ENCODE measurements at places on chromosomes 12 and 14.

- no peak for DNase-seq
These were observed 20.6 kb downstream of the LRTM2 start for GRCh38 chr12:1840981-1841425.

DNA sequence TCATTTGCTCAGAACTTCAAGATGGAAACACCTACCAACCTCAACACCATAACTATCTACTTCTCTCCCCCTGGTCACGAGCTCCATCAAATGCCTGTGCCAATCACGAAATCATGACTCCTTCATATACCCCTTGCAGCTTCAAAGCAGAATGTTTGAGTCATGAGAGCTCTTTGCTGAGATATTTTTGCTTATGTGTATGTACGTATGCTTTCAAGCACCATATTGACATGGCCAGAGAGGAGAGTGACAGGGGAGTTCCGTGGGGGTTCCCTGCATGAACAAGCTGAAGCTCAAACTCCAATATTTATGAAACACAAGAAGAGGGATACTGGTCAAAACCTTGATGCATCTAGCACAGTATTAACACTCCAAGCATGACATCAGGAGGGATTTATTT lies 374.4 kb downstream of the DPF3 start:
- DNase-seq, result no peak

- peak; percentile 21 for DNase-seq
These were observed 604 bp downstream of the ZNF384 start for GRCh38 chr12:6688543-6688998.

DNA sequence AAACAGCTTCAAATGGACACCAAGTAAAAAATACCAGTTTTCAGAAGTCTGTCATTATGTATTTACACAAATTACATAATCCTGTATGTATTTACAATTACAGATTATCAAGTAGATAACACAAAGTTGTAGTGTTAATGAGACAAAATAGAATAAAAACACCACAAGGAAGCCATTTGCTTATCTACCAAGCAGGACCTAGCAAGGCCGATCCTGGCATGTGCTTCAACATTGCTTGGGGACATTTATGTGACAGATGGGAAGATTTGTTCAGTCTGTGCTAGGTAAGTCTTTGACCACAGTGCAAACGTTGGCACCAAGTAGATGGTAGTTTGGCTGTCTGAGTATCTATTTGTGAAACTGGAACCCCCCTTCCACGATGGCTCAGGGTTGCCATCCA lies 35.8 kb downstream of the BCAT1 start:
- DNase-seq, result no peak

DNA sequence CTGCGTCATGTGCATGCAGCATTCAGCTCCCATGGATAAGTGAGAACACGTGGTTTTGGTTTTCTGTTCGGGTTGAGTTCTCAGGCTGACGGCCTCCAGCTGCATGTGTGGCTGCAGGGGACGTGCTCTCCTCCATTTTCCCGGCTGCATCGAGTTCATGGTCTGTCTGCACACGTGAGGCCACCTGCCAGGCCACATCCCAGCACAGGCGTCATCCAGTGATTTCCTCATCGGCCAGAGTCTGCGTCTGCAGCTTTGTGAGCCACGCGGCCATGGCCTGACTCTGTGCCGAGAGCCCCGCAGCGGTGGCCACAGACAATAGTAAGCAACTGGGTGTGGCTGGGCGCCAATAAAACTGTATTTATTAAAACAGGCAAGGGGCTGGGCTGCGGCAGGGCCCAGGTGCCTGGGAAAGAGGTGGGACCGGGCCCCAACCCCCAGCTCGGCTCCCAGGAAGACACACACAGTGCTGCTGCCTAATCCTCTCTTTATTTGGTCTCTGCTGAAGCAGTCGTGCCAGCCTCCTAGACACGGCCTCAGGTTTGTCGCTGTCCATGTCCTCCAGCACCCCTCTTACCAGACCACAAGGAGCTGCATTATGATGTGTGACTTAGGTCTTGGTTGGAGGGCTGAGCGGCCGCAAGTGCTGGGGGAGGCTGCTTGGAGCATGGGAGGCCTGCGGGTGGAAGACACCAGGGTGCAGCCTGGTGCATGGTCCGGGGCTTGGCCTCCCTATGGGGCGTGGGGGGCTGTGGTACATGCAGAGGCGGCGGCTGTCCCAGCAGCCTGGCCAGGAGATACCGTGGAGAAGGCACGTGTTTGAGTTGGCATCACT lies 52.0 kb downstream of the NOC4L start:
- no peak for DNase-seq

DNA sequence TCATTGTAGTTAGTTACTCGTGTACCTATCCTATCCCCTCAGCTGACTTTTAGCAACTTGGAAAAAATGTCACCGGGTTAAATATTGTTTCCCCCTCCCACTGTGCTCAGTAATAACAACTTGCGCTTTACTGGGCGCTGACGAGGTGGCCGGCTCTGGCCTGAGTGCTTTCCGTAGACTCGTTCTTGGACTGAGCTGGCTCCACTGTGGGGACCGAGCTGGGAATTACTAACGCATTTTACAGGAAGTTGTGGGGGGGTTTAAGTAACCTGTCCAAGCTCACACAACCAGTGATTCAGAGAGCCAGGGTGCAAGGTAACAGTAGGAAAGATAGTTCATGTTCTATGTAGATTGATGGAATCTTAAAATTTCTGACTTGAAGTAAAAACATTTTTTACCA lies 82.5 kb upstream of the KICS2 start:
- no peak for DNase-seq

- DNase-seq, result no peak
These were observed 80.8 kb downstream of the PRIMA1 start for GRCh38 chr14:93707475-93707874.

DNA sequence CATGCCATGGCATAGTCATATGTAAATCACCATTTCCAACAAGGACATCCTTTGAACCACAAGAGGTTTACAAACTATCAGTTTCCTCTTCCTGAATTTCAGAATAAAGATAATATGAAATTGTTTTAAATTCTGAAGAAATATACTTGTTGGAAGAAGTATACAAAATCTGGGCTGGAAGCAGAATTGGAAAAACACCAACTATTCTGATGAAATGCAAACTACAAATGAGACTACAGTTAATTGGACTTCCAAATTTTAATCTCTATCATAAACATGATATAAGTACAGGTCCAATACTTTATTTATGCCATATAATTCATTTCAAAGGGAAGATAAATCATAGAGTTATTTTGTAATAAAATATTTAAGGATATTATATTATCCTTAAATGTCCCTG lies 80.1 kb downstream of the NOVA1 start:
- DNase-seq, result no peak

DNA sequence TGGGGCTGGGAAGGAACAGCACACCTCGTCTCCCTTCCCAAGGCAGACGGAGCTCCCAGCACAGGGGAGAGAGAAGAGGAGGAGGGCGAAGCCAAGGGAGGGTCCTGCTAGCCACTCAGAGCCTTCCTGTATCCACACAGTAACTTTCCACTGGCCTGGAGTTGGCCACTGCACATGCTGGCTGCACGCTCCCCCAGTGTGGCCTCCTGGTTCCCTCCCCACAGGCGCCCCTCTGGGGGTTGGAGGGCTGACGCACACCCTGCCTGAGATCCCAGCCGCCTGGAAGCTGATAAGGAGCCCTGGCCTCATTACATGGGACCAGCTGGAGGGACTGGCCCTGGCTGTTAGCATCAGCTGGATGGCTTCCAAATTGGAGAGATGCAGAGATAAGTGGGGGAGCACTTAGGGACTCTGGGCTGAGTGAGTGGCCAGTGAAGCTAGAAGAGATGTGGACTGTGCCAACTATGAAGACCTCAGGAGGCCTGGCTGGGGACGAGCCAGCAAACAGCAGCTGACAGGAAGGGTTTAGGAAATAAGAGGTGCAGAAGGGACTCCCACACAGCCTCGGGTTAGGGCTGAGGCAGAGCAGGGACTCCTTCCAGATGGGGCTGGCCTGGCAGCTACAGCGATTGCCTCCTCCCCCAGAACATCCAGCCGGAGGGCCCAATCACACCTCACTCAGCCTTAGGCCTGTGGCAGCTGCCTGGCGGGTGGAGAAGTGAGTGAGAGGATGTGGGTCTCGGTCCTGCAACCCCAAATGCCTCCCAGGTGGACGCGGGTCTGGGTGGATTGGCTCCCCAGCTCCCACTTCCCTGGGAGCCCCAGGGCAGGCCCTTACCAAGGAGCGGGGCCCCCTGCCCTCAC lies 26.3 kb upstream of the BCDIN3D start:
- no peak for DNase-seq

DNA sequence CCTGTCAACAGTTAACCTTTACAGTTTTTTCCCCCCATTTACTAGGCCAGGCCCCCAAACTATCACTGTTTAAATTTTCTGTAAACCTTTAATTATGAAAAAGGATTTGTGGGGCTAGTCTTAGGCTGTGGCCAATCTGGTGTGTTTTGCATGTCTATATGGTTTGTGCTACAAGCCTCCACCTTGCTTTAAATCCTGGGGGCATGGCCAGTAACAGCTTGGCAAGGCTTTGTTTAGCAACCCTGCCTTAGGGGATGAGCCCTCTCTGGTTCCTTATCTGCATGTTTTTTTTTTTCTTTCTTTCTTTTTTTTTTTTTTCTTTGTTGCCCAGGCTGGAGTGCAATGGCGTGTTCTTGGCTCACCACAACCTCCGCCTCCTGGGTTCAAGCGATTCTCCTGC lies 102.7 kb downstream of the KCNMB4 start:
- no peak for DNase-seq

DNA sequence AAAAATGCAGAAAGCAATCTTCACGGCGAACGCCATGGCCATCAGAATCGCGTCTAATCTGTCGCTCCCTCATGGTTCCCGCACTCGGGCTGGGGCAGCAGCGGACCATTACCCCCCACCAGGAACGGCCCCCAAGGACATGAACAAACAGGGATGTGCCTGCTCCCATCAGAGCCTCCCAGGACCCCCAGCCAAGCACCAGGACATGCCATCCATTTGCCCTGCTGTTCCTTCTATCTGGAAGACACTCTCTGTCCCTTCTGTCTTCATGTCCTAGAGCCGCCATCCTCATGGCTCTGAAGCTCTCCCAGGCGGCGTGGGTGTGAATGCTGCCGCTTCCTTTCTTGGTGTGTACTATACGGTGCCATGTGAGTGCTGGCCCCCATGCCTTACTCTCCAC lies 371.8 kb downstream of the BCL11B start:
- DNase-seq, result no peak

DNA sequence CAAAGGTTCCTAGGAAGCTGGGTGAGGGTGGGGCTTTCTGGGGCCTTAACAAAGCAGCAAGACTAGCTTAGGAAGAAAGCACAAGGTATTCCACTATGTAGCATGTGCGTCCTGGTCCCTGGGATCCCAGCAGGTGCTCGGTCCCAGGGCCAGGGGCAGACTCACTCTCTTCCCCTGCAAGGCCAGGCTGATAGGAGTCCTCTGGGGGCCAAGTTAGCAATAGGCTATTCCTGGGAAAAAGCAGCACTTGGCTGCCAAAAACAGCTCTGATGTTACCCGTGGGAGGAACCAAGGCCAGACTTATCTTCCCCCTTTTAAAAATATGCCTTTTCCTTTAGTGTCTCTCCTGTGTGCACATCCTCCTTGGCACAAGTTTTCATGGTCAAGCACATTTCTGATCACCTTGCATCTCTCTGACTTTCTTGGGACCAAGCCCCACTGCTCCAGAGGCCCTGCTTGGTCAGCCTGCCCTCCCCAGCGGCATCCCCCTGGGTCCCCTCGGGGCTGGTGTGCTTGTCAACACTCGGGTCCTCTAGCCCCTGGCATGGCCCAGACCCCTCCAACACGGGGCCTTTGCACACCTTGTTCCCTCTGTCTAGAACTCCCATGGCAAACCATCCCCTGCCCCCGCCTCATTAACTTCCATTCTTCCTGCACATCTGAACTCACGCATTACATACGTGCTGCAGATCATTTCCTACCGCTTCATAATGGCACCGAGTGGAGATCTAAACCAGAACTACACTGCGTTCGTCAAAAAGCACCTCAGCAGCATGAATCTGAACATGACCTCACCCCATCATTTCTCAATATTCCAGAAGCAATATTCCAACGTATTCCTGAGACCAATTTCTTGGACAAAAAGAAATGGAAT lies 21.9 kb downstream of the CCDC92 start:
- DNase-seq, result no peak

DNA sequence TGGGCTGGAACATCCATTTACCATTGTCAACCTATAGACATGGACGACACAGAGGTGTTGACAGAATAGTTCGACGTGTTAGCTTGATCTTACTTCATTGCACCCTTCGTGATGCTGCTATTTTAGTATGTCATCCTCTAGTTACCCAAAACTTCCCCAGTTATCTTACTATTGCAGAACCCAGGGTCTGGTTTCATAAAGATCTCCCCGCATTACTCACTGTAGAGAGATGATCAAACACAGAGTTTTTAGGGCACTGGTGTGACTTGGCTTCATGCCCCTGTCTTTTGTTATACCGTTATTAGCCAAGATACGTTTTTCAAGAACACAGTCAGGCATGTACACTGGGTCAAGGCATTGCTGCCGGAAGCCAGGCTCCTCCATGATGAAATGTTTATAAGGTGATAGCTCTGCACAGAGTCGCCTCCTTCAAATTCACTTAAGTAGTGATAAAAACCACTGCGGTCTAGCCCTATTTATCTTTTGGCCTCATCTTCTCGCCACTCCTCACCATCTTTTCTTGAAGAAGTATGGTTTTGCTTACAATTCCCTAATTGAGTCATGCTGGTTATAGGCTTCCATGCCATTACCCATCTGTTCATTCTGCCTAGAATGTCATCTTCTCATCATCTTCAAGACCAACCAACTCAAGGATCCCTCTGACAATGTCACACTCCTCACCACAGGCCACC lies 1127.9 kb downstream of the VRK1 start:
- DNase-seq, result no peak

DNA sequence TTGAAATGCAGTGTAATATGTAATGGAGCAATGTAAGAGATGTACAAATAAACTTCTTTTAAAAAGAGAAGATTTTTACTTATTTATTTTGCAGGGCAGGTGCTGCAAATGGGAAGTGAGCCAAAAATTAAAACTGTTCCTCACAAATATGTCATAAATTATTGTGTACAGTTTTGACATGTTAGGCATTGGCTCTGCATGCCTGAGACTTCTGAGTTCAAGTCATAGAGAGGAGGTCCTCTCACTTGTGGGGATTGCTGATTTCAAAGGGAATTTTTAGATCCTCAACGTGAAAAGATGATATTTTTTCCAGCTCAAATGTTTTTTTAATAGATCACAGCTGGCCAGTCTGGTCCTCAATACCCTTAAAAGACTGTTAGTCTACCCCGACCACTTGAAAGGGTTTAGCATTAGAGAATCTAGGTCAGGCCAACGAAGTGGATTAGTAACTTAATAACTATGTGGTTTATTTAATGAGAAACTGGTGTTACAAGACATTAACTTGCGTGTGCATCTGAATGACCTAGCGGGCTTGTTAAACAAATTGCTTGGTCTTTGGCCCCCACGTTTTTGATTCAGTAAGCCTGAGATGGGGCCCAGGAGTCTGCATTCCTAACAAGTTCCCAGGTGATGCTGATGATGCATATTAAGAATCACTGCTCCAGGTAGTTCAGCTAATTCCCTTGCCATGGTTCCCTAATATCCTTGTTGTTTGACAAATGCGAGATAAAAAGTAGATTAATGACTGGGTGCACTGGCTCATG lies 30.9 kb upstream of the WDR89 start:
- no peak for DNase-seq

- no peak for DNase-seq
These were observed 92.7 kb upstream of the PLEKHA5 start for GRCh38 chr12:19036673-19037357.

Data from stimulated activated CD8-positive, alpha-beta memory T cell treated with anti-CD3 and anti-CD28 coated beads, Interleukin-2, amount 100 ng/mL, for 1 hour (primary cell).